NCI-H2029 (cell line): ENCODE measurements at places on chromosomes 3 and 15.

DNA sequence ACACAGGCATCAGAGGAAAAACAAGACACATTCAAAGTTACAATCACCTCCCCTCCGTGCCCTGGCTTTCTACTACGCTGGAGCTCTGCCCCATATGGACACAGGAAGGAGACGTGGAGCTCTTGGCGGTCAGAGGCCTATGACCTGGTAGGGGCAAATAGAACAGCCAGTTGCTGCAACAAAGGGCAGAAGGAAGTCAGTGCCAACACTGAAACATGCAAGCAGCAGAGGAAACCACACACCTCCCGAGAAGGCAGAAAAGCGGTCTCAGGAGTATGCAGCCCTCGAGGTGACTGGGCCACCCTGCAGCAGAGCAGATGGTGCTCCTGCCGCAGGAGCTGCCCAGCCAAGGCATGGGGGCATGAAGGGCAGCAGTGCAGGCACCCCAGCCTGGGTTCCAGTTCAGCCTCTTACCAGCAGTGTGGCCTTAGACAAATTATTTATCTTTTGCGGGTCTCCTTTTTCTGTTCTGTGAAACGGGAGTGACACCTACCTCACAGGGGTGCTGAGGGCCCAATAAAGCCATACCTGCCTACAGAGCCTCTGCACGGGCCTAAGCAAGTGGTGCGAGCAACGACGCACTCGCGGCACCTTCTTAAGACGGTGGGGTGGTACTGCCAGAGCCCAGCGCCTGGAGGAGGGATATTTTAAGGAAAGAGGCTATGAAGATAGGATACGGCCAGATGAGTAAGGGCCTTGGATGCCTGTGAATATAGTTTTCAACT is 8.6 kb downstream of the ZXDC start:
- no peak for DNase-seq

DNA sequence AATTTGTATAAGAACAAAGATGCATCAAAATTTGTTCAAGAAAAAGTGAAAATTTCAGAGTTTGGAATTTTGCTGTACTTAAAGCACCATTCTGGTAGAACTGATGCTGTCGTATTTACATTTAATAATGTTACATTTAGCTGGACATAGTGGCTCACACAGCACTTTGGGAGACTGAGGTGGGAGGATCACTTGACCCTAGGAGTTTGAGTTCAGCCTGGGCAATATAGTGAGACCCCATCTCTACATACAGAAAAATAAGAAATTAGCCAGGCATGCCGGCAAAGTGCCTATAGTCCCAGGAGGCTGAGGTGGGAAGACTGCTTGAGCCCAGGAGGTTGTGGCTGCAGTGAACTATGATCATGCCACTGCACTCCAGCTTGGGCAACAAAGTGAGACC is 51.5 kb upstream of the SKIL start:
- DNase-seq, result no peak

- no peak for DNase-seq
These were observed 20.9 kb downstream of the FSTL1 start for GRCh38 chr3:120429921-120430361.

DNA sequence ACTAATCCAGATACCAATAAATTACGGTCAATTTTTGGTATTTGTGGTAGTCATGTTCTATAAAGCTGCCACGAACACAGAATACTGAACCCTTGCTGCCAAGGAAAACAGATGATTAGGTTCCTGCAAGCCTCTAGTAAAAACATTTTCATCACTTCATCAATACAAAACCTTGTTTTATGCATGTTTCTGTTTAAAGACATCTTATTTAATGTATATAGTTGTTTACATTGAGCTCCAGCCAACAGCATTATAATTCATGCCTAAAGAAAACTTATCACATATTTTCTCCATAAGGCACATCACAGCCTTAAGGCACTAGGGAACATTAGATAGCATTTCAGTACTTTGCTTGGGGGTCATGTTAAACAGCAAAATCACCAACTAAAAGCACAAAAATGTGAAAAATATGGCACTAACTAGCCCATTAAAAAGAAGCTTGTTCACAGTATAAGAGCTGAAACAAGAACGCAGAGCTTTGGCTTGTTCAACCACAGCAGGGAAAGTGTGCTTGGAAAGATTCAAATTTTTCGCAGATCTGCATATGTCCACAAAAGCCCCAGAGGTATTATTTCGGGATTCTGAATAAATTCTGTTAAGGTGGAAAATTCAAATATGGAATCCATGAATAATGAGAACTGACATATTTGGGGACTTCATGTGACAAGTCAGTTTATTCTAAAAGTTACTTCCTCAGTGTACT is 27.7 kb downstream of the POLQ start:
- DNase-seq, result no peak

DNA sequence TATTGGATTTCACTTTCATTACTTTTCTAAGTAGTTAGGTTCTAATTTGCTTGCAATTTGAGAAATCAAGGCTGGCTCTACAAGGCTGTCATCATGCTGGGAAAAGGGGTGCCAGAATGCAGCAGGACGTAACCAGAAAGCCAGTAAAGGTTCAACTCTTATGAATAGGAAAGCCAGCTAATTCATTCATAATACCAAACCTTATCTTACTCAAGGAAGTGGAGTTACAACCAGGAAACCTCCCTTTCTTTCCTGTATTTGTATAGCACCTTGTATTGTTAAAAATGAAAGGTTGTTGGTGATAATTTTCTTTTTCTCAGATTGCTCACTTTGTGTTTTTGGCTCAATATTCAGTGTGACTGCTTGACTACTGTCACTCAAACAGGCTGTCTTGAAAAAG is 109.4 kb downstream of the FILIP1L start:
- no peak for DNase-seq

DNA sequence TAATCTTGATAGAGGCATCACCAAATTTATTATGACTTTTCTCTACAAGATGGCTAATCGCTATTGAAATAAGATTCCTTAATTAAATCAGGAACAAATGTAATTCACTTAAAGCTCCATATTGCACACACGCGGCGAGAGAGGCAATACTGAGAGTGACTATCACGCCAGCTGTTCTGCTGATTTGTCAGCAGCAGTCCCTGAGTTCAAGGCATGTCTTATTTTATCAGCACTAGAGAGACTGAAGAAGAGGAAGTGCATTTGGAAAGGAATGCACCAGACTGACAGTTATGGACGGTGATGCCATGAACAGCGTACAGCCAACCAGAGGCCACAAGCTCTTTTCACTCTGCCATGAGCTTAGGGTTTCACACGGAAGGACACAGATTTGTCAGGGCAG is 83.6 kb upstream of the SLCO3A1 start:
- DNase-seq, result no peak

GRCh38 chr15:78937132-78937739 is 7.6 kb downstream of the CTSH start:
- DNase-seq, result no peak

- no peak for DNase-seq
These were observed 61.5 kb upstream of the TCF12 start for GRCh38 chr15:56856934-56857333.

DNA sequence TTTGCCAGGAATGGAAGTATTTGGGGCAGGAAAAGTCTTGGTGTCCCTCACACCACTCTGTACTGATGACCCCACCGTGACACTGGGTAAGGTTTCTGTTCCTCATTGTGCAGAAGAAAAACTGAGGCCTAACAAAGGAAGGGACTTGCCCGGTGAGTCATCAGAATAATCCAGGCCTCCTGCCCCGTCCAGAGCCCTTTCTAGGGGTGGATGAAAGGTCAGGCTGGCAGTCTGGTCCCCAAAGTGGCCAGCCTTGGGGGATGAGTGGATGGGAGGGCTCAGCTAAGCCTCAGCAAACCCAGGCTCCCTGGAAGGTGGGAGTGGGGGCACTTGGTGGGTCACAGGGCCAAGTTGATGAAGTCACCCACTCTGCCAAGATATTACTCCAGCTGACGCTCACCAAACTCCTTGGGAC is 2.3 kb upstream of the DNAH1 start:
- no peak for DNase-seq

GRCh38 chr3:186511245-186511644 is 32.9 kb downstream of the CRYGS start:
- no peak for DNase-seq

GRCh38 chr3:27573780-27574437 is 89.7 kb upstream of the SLC4A7 start:
- DNase-seq, result no peak

DNA sequence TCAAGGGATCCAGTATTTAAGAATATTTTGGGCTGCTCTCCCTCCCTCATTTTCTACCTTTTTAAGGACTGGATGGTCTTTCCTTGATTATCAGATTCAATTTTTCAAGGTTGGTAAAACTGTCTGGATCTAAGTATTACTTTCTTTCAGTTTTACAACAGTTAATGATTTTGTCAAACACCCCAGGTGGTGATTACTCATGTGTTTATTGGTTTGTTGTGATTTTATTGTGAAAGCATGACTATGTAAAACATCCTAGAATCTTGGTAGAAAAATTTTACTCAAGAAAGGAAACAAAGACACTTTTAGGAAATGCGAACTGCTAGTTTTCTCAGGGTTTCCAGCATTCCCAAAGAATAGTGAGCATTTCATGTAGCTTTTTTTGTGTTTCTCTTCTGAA is 7.3 kb downstream of the GTF2E1 start:
- DNase-seq, result no peak

- DNase-seq, result peak; percentile 98
These were observed at the start of gene ATR for GRCh38 chr3:142578329-142579223. ATR (minus strand) TSS chr3:142578733; CDS start chr3:142578704, 29 bp downstream.
